ENCODE measurements at places on chromosomes 7 and 10. TPM values are rescaled to one million over a fixed set of nuclear protein-coding genes. Genes with fewer than 3 reads are reported as not detected.

DNA sequence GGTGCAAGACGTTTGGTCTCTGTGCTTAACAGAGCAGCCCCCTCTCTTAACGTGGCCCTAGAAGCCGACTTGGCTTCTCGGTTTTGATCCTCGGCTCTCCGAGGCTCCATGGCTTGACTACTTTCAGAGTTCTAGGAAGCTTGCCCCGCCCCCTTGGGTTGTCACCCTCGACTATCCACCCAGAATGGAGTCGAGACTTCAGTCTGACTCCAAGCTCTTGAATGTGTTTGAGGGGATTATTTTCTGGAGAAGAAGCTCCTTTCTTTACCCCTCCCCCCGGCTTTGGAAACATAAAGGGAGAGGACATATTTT is 448 bp downstream of the SEC24C start:
- H3K4me1 ChIP-seq = peaks cover 30% of the 10 kb centered on the region
- H3K36me3 ChIP-seq = peaks cover 10% of the 10 kb centered on the region
- no peaks in the 10 kb centered on the region for H3K27me3 ChIP-seq

DNA sequence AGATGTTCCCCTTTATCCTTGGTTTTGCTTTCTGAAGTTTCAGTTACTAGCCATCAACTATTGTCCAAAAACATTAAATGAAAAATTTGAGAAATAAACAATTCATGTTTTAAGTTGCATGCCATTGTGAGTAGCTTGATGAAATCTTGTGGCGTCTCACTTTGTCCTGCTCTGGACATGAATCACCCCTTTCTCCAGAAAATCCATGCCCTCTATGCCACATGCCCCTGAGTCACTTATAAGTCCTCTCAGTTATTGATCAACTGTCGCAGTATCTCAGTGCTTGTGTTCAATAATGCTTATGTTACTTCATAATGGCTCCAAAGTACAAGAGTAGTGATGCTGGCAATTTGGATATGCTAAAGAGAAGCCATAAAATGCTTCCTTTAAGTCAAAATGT is 208.0 kb upstream of the FERD3L start:
- DNase-seq = no peak
- no peaks in the 10 kb centered on the region for H3K36me3 ChIP-seq
- no peak overlapping the region for H3K4me3 ChIP-seq

The NKX6-2 gene
- 0.21 TPM for total RNA-seq

DNA sequence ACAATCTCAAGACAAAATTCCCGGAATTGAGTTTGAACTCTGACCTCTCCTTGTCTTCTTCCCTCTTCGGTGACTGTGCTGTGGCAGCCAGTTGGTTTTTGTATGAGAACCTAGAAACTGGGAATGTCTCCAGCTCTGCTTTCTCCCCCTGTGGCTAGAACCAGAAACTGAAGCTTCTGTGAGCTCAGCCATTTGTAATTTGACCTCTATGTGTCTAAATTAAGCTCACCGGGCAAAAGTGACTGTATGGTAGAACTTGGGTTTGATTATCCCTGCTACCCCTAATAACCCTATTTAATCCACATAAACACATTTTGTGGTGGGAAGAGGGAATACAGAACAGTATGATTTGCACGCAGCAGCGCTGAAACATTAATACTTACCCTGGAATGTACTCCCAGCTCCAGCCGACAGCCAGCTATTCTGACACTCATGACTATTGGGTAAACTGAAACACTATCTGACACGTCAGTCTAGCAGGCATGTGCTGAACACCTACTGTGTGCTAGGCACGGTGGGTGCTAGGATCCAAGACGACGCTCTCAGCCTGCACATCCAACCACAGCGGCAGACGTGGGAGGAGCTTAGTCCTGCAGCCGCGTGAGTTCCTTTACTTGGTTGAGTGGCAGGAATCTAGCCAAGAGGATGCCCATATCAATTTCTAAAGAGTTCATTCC is 324.8 kb downstream of the SFMBT2 start:
- H3K27ac ChIP-seq = peak overlapping the region; percentile 42
- H3K27me3 ChIP-seq = peaks cover 10% of the 10 kb centered on the region
- H3K4me1 ChIP-seq = peaks cover 49% of the 10 kb centered on the region
- H3K36me3 ChIP-seq = no peaks in the 10 kb centered on the region
- DNase-seq = peak; percentile 20

GRCh38 chr7:111931016-111931517 is 275.1 kb downstream of the DOCK4 start:
- H3K4me1 ChIP-seq = peaks cover 44% of the 10 kb centered on the region
- no peak for DNase-seq
- no peaks in the 10 kb centered on the region for H3K36me3 ChIP-seq
- peak overlapping the region; percentile 85 for H3K27ac ChIP-seq

The ZNF804B gene
- not detected for total RNA-seq

DNA sequence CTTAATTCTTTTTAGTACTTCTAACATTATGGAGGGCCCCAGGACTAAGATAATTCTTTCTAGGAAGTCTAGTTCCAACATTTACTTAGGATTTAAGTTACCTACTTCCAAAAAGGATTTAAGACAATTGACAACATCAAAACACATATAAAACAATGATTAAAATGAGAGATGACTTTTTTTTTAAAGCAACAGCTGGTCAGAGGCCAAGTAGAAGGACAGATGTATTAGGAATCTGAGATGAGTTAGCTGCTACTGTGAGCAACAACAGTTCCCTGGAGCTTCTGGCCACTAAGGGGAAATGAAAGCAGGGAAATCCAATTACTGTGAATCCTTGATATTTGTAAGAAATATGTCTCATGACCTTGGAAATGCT is 222.3 kb downstream of the PHTF2 start:
- peak overlapping the region; percentile 66 for H3K4me3 ChIP-seq
- H3K27me3 ChIP-seq = peaks cover 15% of the 10 kb centered on the region
- H3K36me3 ChIP-seq = no peaks in the 10 kb centered on the region
- H3K4me1 ChIP-seq = peaks cover 32% of the 10 kb centered on the region
- no peak overlapping the region for H3K27ac ChIP-seq

The GPR22 gene
- total RNA-seq = not detected

DNA sequence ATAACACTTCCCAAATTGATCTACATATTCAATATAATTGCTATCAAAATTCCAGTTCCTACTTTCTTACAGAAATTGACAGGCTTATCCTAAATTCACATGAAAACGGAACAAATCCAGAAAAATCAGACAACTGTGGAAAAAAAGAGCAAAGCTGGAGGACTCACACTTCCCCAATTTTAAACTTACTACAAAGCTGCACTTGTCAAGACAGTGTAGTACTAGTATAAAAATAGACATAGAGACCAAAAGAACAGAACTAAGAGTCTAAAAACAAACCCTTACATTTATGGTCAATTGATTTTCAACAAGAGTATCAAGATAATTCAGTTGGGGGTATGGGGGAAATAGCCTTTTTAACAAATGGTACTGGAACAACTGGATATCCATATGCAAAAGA is 27.5 kb downstream of the LMBR1 start:
- peaks cover 22% of the 10 kb centered on the region for H3K4me1 ChIP-seq
- no peak for DNase-seq
- no peak overlapping the region for H3K4me3 ChIP-seq
- H3K36me3 ChIP-seq = peaks cover 33% of the 10 kb centered on the region
- H3K27ac ChIP-seq = no peak overlapping the region
- H3K27me3 ChIP-seq = no peaks in the 10 kb centered on the region

Measured in WTC11 (cell line).